ENCODE measurements at places on chromosomes 12 and 14.

- DNase-seq = peak; percentile 23
Observed at GRCh38 chr12:64672925-64673409, 62.7 kb downstream of the RASSF3 start.

GRCh38 chr14:26794731-26795130, 196.9 kb upstream of the NOVA1 start:
- DNase-seq = no peak

DNA sequence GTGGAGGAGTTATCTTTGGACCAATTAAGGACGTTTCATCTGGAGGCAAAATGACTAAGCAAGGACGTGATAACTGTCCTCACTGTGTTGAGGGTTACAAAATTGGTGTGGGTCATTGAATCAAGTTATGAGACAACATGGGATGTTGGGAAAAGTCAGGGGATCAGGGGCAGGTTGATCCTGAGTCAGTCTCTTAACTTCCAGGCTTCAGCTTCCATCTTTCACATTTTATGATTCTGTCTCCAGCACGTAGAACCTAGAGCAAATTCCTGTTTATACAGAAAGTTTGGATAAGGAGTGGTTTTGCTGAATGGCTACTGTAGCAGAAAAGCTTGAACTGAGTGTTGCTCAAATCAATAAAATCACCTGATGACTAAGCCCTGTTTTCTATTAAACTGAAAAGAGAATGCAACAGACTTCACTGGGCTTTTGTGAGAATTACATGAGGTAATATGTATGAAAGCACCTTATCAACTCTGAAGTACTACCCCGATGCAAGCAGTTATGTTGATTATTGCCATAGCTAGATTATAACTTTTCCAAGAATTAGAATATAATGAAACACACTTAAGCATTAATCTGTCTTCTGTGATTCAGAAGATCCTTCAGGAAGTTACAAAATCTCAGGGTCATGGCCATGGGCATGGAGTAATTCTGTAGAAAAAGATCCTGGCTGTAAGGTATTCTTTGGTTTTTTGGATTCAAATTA, 184.8 kb downstream of the ETV6 start:
- DNase-seq = no peak

- no peak for DNase-seq
Observed at GRCh38 chr14:84251411-84252115, 1278.4 kb upstream of the FLRT2 start.

DNA sequence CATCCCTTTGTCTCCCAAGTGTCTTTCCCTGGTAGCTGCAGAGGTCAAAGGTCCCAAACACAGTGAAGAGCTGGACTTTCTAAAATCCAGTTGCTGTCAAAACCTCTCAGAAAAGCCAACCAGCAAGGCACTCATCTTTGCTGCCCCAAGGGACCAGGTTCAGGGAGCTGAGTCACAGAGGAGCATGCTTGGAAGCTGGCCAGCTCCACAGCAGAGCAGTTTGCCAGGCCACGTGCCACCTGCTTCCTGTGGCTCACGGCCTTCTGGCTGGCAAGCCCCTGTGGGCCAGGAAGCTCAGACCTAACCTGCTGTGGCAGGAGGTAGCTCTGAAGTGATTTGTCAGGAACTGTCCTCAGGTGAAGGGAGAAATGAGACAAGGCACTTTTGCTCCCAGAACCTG, 3.6 kb downstream of the ISCU start:
- peak; percentile 46 for DNase-seq

- DNase-seq = peak; percentile 24
Observed at GRCh38 chr14:93906341-93907329, 20.5 kb upstream of the FAM181A start.

- no peak for DNase-seq
Observed at GRCh38 chr14:50605766-50606165, 45.8 kb downstream of the ATL1 start.

DNA sequence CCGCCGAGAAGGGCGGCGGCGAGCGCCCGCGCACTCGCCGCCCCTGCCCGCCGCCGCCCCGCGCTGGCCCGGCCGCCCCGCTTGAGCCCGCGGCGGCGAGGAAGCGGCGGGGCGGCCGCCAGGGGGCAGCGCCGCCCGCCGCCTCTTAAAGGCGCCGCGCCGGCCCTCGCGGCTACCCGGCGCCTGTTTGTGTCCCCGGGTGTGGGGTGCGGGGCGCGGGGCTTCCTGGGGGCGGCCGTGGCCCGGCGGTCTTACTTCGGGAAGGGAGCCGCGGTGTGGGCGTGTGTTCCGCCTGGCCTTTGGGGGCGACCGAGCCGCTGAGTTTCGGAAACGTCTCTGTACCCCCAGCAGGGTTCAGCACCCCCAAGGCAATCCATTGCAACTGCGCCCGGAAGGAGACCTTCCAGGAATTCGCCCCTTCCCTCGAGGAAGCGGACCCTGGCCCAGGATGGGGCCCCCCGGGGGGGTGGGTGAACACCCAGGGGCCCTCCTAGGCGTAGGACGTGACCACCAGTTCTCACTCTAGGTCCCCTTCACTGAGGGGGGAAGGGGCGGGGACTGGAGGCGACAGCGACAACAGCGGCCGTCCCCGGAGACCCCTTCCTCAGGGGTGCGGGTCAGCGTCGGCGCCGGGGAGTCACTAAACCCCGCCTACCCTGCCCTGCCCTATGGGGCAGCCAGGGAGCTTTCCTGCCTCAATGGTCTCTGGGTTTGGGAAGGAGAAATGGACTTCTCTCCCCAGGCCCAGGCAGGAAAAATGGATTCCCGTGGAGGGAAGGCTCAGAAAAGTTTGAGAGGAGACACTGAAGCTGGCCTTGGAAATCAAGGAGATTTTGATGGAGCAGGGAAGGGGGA, at the start of gene ITPK1:
Gene ITPK1 (minus strand): TSS at position 105 of the 855 bp plus-strand sequence. CDS start 762 bp downstream, outside the sequence.
- no peak for DNase-seq

DNA sequence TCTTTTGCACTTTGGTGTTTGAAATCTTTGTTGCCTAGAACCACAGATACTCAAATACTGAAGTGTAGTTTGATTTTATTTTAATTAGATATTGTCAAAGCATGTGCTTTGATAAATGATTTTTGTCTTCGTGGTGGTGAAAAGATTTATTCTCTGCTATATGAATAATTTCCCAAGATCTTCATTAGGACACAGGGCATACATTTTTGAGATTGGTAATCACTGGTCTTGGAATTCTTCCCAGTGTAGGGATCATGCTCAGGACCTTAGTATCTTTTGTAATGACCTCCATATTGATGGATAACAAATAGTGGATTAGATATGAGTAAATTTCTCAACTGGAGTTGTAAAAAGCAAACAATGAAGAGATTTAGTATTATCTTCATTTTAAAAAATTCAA, 28.2 kb downstream of the TBK1 start:
- DNase-seq = no peak

GRCh38 chr12:43736927-43737440, 21.6 kb downstream of the PUS7L start:
- DNase-seq = no peak

- no peak for DNase-seq
Observed at GRCh38 chr14:52701223-52701622, 5.8 kb upstream of the PSMC6 start.

- no peak for DNase-seq
Observed at GRCh38 chr14:39376667-39377403, 55.4 kb downstream of the FBXO33 start.

DNA sequence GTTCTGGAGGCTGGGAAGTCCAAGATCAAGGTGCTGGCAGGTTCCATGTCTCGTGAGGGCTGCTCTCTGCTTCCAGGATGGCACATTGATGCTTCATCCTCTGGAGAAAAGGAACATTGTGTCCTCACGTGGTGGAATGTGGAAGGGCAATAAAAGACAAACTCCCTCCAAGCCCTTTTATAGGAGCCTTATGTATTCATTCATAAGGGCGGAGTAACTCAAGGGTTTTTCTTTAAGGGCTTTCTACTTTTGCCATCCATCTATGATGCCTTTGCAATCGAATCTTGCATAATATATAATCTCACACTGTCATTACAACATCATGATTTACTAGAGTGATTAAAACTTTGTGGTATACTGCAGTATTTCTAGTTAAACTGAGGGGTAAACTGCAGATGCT, 132.7 kb upstream of the DDHD1 start:
- no peak for DNase-seq

- DNase-seq = no peak
Observed at GRCh38 chr14:35320472-35320871, 28.3 kb downstream of the PSMA6 start.

GRCh38 chr12:113040722-113041171, 15.8 kb upstream of the DTX1 start:
- DNase-seq = no peak

GRCh38 chr14:99581374-99581773, 22.6 kb downstream of the CCDC85C start:
- DNase-seq = no peak

DNA sequence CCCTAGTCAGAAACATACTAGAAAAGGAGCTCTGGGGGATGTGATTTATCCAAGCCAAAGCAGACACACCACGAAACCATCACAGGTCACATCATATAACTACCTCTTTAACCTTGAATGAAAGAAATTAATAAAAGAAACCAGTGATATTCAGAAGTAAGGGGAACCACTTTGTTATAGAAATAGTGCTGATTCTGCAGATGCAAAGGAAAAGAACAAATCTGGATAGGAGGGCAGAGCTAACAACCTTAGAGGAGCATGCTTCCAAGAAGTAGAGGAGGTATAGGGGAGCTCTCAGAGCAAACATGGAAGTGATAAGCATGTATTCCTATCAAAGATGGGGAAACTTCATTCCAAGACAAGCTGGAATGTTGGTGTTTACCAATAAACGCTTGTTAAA, 117.0 kb upstream of the MDM1 start:
- DNase-seq = no peak

DNA sequence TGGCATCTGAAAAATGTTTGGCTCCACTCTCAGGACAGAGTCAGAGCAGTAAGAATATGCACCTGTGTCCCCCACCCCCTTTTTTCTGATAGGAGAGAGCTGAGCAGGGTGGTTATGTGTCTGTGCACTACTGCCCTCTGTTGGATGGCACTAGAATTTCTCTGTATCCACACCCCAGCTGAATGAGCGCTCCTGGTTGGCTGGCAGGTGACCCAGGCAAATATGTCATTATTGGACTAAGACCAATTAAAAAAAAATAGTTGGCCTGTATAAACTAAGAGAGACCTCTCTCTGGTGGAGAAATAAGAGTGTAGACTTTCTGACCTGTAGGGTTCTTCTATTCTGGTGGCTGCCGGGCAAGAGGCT, 107.0 kb downstream of the PTCSC3 start:
- peak; percentile 4 for DNase-seq

- DNase-seq = no peak
Observed at GRCh38 chr12:128459067-128459466, 192.1 kb downstream of the TMEM132C start.

DNA sequence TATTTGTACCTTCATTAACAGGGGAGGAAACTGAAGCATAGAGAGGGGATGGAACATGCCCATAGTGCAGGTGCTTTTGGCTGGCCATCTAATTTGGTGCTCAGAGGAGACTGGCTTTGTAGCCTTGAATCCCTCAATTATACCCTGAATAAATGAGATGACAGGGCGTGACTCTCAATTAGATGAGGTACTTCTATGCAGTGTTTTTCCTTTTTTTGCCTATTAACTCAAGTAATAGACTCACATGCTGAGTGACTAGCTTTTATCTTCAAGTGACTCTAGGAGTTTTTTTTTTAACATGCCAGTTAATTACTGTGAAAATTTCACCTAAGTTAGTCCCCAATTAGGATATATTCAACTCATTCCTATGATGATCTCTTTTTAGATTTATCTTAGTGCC, 243.7 kb downstream of the DACT1 start:
- no peak for DNase-seq

- DNase-seq = peak; percentile 23
Observed at GRCh38 chr14:104773505-104774452, 20.8 kb downstream of the SIVA1 start.

DNA sequence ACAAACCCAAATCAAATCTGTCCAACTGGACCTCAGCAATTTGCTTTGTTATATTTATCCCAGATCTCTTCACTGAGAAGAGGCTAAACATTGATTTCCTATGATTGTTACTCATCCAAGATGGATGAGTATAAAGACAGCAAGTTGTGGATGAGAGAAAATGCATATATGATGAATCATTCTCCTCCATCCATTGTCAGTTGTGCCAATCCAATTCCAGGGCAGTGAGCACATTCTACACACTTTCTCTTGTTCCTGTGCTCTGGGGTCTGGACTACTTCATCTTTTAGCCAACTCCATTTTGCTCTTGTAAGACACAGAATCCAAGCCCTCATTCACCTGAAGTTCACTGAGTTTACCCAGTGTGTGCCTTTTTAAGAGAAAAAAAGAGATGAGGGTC, 105.7 kb downstream of the GCH1 start:
- DNase-seq = no peak

- no peak for DNase-seq
Observed at GRCh38 chr12:126432780-126433179, 1367.5 kb downstream of the AACS start.

GRCh38 chr12:19506497-19506896, 67.2 kb downstream of the AEBP2 start:
- no peak for DNase-seq

DNA sequence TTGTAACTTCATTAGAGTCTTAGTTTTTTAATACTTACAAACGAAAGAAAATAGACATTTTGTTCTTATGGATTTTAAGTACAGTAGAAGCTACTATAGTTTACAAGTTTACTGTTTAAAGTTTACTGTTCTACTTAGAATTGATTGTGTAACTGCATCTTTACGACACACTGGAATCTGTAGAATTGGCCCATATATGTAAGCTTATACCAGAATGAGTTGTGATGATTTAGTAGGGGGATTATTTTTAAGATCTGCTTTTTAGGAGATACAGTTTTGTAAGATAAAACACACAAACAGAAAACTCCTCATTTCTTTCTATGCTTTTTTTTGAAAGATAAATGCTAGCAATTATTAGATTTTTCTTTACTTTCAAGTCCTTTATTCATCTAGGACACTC, 30.2 kb upstream of the NAV3 start:
- no peak for DNase-seq

GRCh38 chr12:2191534-2192153, 138.9 kb downstream of the CACNA1C start:
- DNase-seq = no peak

- no peak for DNase-seq
Observed at GRCh38 chr14:59046746-59047145, 141.7 kb upstream of the DAAM1 start.

DNA sequence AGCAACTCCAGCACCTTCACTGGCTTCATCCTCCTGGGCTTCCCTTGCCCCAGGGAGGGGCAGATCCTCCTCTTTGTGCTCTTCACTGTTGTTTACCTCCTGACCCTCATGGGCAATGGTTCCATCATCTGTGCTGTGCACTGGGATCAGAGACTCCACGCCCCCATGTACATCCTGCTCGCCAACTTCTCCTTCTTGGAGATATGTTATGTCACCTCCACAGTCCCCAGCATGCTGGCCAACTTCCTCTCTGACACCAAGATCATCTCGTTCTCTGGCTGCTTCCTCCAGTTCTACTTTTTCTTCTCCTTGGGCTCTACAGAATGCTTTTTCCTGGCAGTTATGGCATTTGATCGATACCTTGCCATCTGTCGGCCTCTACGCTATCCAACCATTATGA, 6.8 kb downstream of the OR11G2 start:
- no peak for DNase-seq

- DNase-seq = peak; percentile 70
Observed at GRCh38 chr14:95265106-95266094, 54.3 kb downstream of the CLMN start.
